ENCODE measurements at places on chromosomes 16 and 17. TPM values are rescaled to one million over a fixed set of nuclear protein-coding genes. Genes with fewer than 3 reads are reported as not detected.

The CORO6 gene
- 6.6 TPM for total RNA-seq

- H3K4me1 ChIP-seq: peaks cover 7% of the 10 kb centered on the region
- H3K36me3 ChIP-seq: no peaks in the 10 kb centered on the region
- peak overlapping the region; percentile 82 for H3K27ac ChIP-seq
- H3K27me3 ChIP-seq: no peaks in the 10 kb centered on the region
- no peak for DNase-seq
These were observed 46.5 kb downstream of the TEX2 start for GRCh38 chr17:64216338-64217248.

The HSD17B1 gene
- 5.6 TPM for total RNA-seq

The SERPINF2 gene
- 30.1 TPM for total RNA-seq

The EVI2A gene
- total RNA-seq: 4.3 TPM

- H3K36me3 ChIP-seq: no peaks in the 10 kb centered on the region
- no peak overlapping the region for H3K27ac ChIP-seq
- H3K27me3 ChIP-seq: no peaks in the 10 kb centered on the region
These were observed 2.5 kb upstream of the PRR29 start for GRCh38 chr17:63995626-63996025.

DNA sequence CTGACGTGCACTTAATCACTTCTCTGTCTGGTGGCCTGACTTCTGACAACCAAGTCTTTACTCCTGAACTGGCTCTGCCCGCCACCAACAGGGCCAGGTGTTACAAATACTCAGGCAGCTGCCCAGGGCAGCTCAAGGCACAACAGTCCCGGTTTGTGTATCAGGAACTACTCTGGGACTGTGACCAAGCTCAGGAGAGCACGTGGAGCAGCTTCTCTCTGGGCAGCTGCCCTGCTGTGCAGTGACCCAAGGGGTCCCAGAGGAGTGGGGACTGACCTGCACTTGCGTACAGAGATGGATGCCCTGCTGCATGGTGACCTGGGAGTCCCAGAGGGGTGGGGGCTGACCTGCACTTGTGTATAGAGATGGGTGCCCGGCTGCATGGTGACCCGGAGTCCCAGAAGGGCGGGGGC is 21.9 kb downstream of the LITAFD start:
- H3K36me3 ChIP-seq: peaks cover 19% of the 10 kb centered on the region
- H3K4me1 ChIP-seq: no peaks in the 10 kb centered on the region
- no peaks in the 10 kb centered on the region for H3K27me3 ChIP-seq
- DNase-seq: no peak

- H3K36me3 ChIP-seq: no peaks in the 10 kb centered on the region
- H3K4me3 ChIP-seq: peak within 1 kb of the TSS; percentile 7
- H3K27ac ChIP-seq: peak within 1 kb of the TSS; percentile 35
- H3K27me3 ChIP-seq: no peaks in the 10 kb centered on the region
- no peak for DNase-seq
These were observed at the start of gene CMTM2 for GRCh38 chr16:66578651-66579531. TSS of gene CMTM2 (plus strand) at chr16:66579463. CDS start at chr16:66579608, 145 bp downstream.

The MAPT gene
- total RNA-seq: 9.9 TPM

DNA sequence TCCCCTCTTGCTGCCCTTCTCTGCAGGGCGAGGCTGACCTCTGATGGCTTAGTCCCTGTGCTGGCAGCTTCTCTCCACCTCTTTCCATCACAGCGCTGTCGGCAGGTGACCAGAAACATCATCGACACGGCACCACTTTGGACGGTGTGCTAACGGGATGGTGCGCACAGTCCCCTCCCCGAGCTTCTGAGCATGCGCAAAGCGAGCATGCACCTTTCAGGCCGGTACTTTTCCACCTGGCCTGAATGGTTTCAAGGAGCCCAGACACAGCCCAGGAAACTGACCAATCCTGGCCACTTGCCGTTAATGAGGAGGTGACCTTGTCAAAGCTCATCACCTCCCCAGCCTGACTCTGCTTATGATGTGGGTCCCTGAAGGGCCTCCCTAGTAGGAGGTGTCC is 54.8 kb downstream of the MGAT5B start:
- H3K36me3 ChIP-seq: no peaks in the 10 kb centered on the region
- H3K27me3 ChIP-seq: no peaks in the 10 kb centered on the region
- no peak overlapping the region for H3K27ac ChIP-seq
- H3K4me1 ChIP-seq: no peaks in the 10 kb centered on the region
- H3K4me3 ChIP-seq: no peak overlapping the region
- no peak for DNase-seq

The ARL4D gene
- total RNA-seq: 7.2 TPM

DNA sequence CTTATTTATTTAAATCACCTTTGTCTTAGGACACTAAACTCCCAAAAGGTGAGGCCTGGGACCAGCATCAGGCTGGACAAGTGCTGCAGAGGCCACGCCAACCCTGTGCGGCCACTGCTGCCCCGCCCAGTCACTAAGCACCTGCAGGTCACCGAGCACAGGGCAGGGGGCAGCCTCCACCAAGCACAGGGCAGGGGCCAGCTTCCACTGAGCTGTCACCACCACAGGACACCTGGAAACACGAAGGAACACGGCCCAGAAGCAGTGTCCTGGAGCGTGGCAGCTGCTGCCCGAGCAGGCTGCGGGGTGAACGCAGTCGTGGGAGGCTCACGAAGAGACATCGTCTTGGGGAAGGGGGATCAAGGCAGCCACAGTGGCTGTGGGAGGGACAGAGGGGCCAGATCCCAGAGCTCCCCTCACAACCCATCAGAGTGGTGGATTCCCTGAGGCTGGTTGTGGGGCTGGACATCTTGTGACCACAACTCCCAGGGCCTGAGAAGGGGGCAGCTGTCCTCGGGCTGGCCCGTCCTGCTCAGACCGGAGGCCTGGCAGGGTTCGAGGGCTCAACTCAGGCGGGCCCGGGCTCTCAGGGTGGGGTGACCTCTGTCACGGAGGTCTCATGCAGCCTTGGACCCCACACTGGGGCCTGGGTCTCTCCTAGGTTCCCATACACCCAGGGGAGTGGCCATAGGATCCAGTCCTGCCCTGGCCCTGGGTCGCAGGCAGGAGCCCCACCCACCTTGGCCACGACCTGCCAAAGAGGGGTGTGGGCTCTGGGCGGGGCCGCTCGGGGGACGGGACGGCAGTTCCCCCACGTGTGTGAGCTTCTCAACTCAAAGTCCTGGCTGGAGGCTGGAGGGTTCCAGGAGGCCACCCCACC is 18.7 kb downstream of the RAB40B start:
- H3K27me3 ChIP-seq: no peaks in the 10 kb centered on the region
- no peaks in the 10 kb centered on the region for H3K36me3 ChIP-seq
- no peak for DNase-seq
- no peaks in the 10 kb centered on the region for H3K4me1 ChIP-seq
- H3K4me3 ChIP-seq: no peak overlapping the region

The CPHXL2 gene
- not detected for total RNA-seq

GRCh38 chr16:74936902-74937560 is 47.9 kb downstream of the WDR59 start:
- H3K27ac ChIP-seq: no peak overlapping the region
- no peak for DNase-seq
- no peaks in the 10 kb centered on the region for H3K27me3 ChIP-seq
- H3K36me3 ChIP-seq: no peaks in the 10 kb centered on the region
- no peak overlapping the region for H3K4me3 ChIP-seq
- no peaks in the 10 kb centered on the region for H3K4me1 ChIP-seq

The TBC1D3C gene
- not detected for total RNA-seq

DNA sequence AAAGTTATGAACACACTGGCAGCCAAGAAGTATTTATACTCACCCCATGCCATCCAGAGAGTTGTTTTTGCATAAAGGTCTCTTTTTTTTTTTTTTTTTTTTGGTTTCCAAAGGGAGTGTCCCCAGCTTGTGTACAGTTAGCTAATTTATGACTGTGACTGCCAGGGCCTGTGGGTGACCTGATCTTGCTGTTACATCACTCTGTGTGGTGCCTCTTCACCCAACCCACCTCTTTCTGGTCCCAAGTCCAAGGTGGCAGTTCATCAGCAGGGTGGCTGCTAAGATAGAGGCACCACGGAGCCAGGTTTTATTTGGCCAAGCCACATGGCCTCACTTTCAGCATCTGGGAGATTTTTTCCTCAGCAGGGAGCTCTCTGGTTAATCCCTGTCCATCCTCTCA is at the start of gene NOS2:
Gene NOS2 (minus strand): TSS at position 8 of the 400 bp plus-strand sequence. CDS start 1,720 bp downstream, outside the sequence.
- H3K4me3 ChIP-seq: no peak within 1 kb of the TSS
- no peaks in the 10 kb centered on the region for H3K4me1 ChIP-seq

- H3K27me3 ChIP-seq: no peaks in the 10 kb centered on the region
- peak; percentile 90 for DNase-seq
These were observed 74.0 kb downstream of the N4BP1 start for GRCh38 chr16:48535831-48536613.

GRCh38 chr17:67751101-67752074 is 33.7 kb downstream of the NOL11 start:
- no peak overlapping the region for H3K27ac ChIP-seq
- H3K4me3 ChIP-seq: no peak overlapping the region
- H3K27me3 ChIP-seq: no peaks in the 10 kb centered on the region
- DNase-seq: no peak
- no peaks in the 10 kb centered on the region for H3K4me1 ChIP-seq

The DNAI2 gene
- total RNA-seq: not detected

- H3K27me3 ChIP-seq: peaks cover 32% of the 10 kb centered on the region
- H3K4me3 ChIP-seq: no peak overlapping the region
- H3K27ac ChIP-seq: no peak overlapping the region
- no peaks in the 10 kb centered on the region for H3K4me1 ChIP-seq
- H3K36me3 ChIP-seq: no peaks in the 10 kb centered on the region
- no peak for DNase-seq
These were observed 114.7 kb upstream of the NLRP1 start for GRCh38 chr17:5698959-5699358.

DNA sequence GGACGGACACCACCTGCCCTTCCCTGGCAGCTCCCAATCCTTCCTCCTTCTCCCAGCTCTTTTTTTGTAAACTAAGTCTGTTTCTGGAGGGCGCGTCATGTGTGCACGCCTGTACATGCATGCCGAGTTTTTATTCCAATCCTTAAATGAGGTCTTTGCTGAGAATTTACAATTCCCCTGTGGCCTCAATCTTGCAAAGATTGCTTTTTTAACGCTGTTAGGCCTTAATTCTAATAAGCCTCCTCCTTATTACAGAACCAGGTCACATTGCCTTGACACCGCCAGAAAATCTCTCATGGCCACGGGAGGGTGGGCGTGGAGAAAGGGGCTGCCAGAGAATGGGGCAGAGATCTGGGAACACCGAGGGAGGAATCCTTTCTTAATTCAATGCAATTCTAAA is 17.6 kb downstream of the RBFOX3 start:
- no peak for DNase-seq
- no peak overlapping the region for H3K27ac ChIP-seq
- H3K4me3 ChIP-seq: no peak overlapping the region
- H3K4me1 ChIP-seq: no peaks in the 10 kb centered on the region
- H3K36me3 ChIP-seq: no peaks in the 10 kb centered on the region
- peaks cover 93% of the 10 kb centered on the region for H3K27me3 ChIP-seq

The ERN2 gene
- total RNA-seq: not detected

Data from breast epithelium (tissue), 4 donors.